ENCODE measurements at places on chromosomes 16 and 17.
A peak's percentile ranks its signal among the peaks of the same experiment; 100 is the strongest.

- no peak for DNase-seq
Measured at GRCh38 chr16:76222087-76222486, 55.1 kb upstream of the CNTNAP4 start.

DNA sequence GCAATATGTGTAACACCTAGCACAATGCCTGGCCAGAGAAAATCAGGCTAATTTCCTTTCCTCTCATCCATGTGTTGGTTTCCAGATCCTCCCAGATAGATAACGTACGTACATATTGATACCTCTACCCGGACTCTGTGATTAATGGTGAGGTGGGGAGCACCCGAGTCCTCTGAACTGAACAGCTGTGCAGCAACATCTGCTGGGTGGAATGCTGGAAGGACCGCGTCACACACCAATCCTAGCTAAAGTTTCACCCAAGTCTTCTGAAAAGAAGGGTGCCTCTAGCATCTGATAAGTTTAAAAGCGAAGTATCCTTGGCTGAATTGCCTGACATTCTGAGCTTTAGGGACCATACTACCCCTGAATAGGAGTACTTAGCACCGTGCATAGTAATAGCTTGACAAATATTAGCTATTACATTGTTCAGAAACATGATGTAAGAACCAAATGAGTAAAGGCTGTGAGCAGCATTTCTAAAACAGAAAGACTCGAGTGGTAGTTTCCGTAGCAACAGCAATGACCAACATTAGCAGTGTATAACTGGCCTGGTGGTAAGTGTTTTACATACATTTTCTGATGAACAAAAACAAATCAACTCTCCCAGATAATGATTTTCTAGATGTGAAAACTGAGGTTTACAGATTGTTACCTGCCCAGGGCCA lies 91.4 kb downstream of the SYCE1L start:
- DNase-seq = no peak

- peak; percentile 97 for DNase-seq
Measured at GRCh38 chr16:57734925-57735754, 430 bp upstream of the KATNB1 start.

GRCh38 chr16:78706637-78707036 lies 607.2 kb downstream of the WWOX start:
- no peak for DNase-seq

GRCh38 chr17:66713533-66714042 lies 121.3 kb upstream of the CACNG5 start:
- DNase-seq = peak; percentile 65

DNA sequence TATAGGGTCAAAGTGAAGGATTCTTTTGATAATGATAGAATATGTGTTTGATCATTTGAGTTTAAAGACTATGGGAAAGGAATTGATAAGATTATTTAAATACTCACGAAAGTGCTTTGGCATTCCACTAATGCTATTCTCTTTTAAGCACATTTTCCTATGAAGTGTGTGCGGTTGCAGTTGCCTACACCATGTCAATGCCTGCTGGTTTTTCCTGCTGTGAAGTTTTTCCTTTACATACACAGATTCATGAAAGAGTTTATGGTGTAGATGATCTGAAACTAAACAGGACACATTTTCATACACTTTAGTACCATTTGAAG lies 78.7 kb downstream of the VMP1 start:
- no peak for DNase-seq

DNA sequence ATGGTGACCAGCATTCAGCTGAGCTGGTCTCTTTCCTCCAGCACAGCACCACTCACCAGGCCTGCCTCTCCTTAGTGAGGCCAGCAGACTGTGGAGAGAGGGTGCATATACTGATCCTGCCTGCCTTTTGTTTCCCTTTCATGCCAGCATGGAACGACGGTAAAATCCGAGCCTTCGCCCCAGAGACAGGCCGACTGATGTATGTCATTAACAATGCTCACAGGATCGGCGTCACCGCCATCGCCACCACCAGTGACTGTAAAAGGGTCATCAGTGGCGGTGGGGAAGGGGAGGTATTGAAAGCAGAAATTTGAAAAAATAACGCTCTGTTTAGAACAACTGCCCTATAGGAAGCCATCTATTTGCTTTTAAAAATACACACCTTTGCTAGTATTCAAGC lies 12.6 kb upstream of the USP43 start:
- no peak for DNase-seq

DNA sequence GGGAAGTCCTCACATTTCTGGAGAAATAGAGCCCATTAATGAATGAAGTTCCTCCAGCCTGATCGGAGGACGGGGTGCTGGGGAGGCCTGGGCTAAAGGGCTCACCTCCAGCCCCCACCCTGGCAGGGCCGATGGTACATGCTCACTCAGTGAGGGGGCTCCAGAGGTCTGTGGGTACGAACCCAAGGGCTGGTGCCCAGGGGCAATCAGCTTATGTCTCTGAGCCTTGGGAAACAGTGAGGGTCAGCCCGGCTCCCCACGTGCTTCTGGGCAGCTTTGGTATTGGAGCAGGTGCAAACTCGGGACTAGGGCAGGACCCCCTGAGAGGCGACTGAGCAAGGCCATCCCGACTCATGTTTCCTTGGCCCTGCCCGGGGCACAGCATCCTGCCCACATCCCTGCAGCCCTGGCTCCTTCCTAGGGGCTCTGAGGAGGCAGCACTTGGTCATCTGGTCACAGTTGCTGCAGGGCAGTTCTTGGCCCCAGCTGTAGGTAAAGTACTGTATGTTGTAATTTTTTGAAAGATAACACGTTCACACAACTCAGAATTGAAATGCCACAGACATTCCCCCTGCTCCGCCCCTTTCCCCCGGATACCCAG lies 969 bp upstream of the CETP start:
- DNase-seq = no peak

Measured in GM06990 (cell line).